Gastroesophageal sphincter (tissue), 4 donors: ENCODE measurements at places on chromosomes 11 and 22. TPM values are rescaled to one million over a fixed set of nuclear protein-coding genes. Genes with fewer than 3 reads are reported as not detected.

DNA sequence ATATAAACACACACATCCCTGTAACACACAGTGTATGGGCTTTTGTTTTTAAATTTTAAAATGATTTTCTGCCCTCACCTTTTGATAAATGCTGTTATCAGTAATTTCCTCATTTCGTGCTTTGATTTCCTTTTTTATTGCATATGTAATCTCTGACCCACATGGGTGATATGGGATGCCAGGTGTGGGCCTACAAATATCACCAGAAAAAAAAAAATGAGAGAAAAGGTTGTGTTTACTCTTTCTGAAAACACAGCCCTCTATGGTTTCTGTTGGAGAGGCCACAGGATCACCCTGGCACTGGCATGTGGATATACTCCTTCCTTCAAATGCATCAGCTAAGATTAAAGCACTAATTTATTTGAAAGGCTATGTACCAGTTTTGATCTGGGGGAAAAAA lies 17.0 kb downstream of the DRD2 start:
- H3K4me3 ChIP-seq: no peak overlapping the region
- no peak overlapping the region for H3K27ac ChIP-seq
- peaks cover 11% of the 10 kb centered on the region for H3K27me3 ChIP-seq

- H3K36me3 ChIP-seq: no peaks in the 10 kb centered on the region
- no peak for ATAC-seq
- H3K27me3 ChIP-seq: no peaks in the 10 kb centered on the region
- H3K4me3 ChIP-seq: no peak overlapping the region
- H3K4me1 ChIP-seq: no peaks in the 10 kb centered on the region
Observed at GRCh38 chr11:109794501-109794900, 298.7 kb upstream of the ZC3H12C start.

DNA sequence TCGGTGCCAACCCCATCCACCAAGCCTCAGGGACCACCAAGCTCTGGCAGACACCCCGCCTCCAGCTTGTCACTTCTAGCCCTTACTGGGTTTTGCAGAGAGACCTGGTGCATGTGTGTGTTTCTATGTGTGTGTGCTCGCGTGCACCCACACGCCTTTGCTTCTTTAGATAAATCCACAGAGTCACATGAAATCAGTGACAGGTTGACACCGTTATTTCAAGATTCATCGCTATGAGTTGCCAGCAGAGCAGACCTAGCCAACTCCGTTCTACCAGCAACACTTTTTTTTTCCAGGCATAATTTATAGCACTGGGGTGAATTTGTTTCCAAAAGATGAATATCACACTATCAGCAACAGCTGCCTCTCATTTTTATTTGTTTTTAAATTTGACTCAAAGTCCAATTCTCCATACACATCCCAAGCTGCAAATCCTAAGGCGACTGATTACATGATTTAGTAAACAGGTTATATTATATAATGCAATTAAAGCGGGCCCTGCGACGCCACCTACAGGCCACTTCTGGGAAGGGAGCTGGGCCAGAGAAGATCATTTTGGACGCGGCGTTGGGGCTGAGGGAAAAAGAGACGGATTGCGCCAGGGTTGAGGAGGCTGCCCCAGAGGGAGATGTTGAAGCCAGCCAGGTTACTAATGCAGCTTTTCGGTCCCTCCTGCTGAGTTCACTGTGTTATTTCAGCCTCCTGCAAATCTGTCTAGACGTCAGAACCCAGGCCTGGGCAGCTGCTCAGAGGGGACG lies 150.5 kb downstream of the FEZ1 start:
- H3K36me3 ChIP-seq: no peaks in the 10 kb centered on the region
- H3K4me3 ChIP-seq: no peak overlapping the region
- no peaks in the 10 kb centered on the region for H3K27me3 ChIP-seq
- peak overlapping the region; percentile 50 for H3K27ac ChIP-seq
- ATAC-seq: peak; percentile 90

GRCh38 chr11:14577835-14578529 lies 57.8 kb upstream of the PSMA1 start:
- no peak overlapping the region for H3K27ac ChIP-seq
- H3K36me3 ChIP-seq: no peaks in the 10 kb centered on the region
- no peaks in the 10 kb centered on the region for H3K4me1 ChIP-seq
- ATAC-seq: no peak

- ATAC-seq: peak; percentile 71
- H3K4me3 ChIP-seq: no peak overlapping the region
- H3K27me3 ChIP-seq: no peaks in the 10 kb centered on the region
- H3K4me1 ChIP-seq: peaks cover 2% of the 10 kb centered on the region
Observed at GRCh38 chr22:39405346-39406085, 5.9 kb downstream of the TAB1 start.

The TNNI2 gene
- total RNA-seq: not detected

GRCh38 chr22:32832174-32832573 lies 30.7 kb downstream of the TIMP3 start:
- peaks cover 44% of the 10 kb centered on the region for H3K4me1 ChIP-seq
- peak overlapping the region; percentile 86 for H3K27ac ChIP-seq
- H3K27me3 ChIP-seq: no peaks in the 10 kb centered on the region
- peaks cover 59% of the 10 kb centered on the region for H3K36me3 ChIP-seq

DNA sequence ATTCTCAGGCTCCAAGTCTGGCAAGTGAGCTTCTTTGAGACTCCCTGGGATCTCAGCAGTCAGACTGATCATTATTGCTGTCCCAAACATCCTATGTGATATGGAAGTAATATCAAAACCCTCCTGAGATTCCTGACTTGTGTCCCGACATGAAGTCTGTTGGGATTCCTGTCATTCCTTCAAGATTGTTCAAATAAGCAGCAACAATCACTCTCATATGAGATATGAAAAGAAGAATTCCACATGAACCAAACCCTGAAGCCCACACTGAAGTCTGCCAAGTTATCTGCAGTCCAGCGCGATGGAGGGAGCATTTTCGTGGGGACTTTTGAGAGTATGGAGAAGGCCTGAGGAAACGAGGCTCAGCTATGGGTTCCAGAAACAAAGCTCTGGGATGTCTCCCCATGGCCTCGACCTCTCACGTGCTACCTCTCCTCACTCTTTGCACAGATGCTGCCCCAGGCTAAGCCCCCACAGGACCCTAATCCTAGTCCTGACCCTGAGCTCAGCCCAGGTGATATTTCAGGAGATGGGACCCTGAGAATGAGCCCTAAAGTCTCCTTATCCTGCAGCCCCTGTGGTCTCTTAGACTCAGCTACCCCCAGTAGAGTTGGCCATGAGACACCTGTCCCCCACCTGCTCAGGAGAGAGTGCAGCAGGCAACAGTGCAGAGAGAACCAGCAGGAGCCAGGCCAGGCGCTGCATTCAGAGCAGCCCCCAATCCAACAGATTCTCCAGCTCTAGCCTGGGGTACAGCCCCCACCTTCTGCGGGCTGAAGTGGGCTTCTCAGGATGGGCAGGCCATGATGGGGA lies 100.2 kb downstream of the GGTLC2 start:
- no peak overlapping the region for H3K4me3 ChIP-seq
- no peaks in the 10 kb centered on the region for H3K4me1 ChIP-seq
- no peak overlapping the region for H3K27ac ChIP-seq
- H3K36me3 ChIP-seq: no peaks in the 10 kb centered on the region

The UBE2L6 gene
- 34.6 TPM for total RNA-seq

DNA sequence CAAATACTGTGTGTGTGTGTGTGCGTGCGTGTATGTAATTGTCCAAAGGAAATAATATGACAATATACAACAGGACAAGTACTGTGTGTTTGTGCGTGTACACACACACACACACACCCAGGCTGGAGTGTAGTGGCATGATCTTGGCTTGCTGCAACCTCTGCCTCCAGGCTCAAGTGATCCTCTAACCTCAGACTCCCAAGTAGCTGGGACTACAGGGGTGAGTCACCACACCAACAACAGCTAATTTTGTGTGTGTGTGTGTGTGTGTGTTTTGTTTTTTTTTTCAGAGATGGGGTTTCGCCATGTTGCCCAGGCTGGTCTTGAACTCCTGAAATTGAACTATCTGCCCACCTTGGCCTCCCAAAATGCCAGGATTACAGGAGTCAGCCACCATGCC lies 61.5 kb downstream of the NUP98 start:
- H3K36me3 ChIP-seq: peaks cover 6% of the 10 kb centered on the region
- no peak overlapping the region for H3K4me3 ChIP-seq
- no peak overlapping the region for H3K27ac ChIP-seq
- no peaks in the 10 kb centered on the region for H3K27me3 ChIP-seq

The POTEH gene
- total RNA-seq: not detected

- peaks cover 10% of the 10 kb centered on the region for H3K4me1 ChIP-seq
- H3K27me3 ChIP-seq: no peaks in the 10 kb centered on the region
- peaks cover 31% of the 10 kb centered on the region for H3K36me3 ChIP-seq
- no peak overlapping the region for H3K4me3 ChIP-seq
- ATAC-seq: no peak
- no peak overlapping the region for H3K27ac ChIP-seq
Observed at GRCh38 chr11:19992162-19992561, 168.1 kb downstream of the DBX1 start.

The APOBEC3C gene
- 7.9 TPM for total RNA-seq

DNA sequence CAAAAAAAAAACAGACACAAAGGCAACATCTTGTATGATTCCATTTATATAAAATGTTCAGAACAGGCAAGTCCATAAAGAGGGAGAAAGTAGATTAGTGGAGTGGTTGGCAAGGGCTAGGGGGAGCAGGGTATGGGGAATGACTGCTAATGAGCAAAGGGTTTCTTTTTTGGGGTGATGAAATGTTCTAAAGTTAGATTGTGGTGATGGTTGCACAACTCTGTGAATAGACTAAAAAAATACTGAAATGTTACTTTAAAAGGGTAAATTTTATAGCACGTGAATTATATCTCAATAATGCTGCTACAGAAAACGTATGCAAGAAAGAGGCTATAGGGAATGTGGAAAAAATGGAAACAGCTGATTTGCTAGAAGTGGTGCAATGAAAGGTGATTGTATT lies 155.1 kb downstream of the TENM4 start:
- ATAC-seq: no peak
- H3K4me1 ChIP-seq: no peaks in the 10 kb centered on the region
- no peak overlapping the region for H3K27ac ChIP-seq
- no peak overlapping the region for H3K4me3 ChIP-seq
- H3K36me3 ChIP-seq: no peaks in the 10 kb centered on the region

DNA sequence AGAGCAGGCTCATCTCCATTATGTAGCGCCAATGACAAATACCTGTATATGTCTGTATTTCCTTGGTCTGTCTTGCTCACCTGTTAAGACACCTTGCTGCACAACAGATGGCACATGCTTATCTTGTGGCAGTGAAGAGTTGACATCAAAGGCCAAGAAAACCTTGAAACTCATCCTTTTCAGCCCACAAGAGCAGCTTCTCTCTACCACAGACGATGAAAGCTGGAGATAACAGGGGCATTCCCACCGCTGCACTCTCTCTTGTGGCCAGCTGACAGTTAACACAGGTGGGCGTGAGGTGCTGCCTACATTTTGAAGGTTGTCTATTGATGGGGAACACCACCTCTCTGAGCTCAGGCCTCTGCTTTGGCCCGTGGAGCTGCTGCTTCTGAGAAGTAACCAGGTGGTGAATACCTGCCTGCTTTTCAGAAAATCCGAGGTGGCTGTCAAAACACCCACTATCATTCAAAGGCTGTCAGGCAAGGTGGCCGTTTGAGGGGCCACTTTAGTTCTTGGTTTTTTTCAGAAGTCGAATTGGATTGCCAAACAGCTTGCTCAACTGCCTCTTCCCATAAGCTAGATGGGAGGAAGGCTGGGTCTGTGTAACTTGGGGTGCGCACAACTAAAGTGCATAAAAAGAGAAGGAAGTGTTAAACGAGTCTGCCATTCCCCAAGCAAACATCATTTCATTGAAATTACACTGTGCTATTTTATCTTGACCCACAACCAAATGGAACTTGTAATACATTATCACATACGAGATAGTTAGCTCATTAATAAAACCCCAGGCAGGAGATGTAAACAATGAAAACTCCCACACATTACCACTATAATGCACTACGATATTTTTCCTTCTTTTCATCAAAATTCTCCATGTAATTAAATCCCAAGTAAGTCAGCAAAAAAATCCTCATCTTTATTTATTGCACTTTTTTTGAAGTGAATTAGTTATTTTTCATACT lies 87.1 kb upstream of the RAG2 start:
- no peak for ATAC-seq
- H3K27me3 ChIP-seq: peaks cover 3% of the 10 kb centered on the region
- no peaks in the 10 kb centered on the region for H3K36me3 ChIP-seq
- no peak overlapping the region for H3K4me3 ChIP-seq

DNA sequence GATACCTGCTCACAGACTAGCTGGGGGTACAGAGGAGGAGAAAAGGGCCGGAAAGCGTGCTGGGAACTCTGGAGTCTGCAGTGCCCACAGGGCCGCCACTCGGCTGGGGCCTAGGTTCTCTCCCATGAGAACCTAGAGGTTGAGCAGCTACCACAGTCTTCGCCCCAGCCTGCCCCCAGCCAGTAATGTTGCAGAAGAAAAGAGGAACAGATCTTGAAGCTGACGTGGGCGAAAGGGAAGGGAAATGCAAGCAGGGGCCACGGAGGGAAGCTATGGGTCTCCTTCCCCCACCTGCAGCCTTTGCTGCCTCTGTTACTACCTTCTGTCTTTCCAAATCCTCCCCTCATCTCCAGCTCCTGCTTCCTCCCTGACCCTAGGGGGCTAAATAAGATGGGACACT lies 28.8 kb upstream of the P2RY2 start:
- no peaks in the 10 kb centered on the region for H3K36me3 ChIP-seq
- H3K4me1 ChIP-seq: peaks cover 15% of the 10 kb centered on the region
- peak; percentile 27 for ATAC-seq
- H3K27ac ChIP-seq: no peak overlapping the region
- H3K4me3 ChIP-seq: no peak overlapping the region
- peaks cover 4% of the 10 kb centered on the region for H3K27me3 ChIP-seq

DNA sequence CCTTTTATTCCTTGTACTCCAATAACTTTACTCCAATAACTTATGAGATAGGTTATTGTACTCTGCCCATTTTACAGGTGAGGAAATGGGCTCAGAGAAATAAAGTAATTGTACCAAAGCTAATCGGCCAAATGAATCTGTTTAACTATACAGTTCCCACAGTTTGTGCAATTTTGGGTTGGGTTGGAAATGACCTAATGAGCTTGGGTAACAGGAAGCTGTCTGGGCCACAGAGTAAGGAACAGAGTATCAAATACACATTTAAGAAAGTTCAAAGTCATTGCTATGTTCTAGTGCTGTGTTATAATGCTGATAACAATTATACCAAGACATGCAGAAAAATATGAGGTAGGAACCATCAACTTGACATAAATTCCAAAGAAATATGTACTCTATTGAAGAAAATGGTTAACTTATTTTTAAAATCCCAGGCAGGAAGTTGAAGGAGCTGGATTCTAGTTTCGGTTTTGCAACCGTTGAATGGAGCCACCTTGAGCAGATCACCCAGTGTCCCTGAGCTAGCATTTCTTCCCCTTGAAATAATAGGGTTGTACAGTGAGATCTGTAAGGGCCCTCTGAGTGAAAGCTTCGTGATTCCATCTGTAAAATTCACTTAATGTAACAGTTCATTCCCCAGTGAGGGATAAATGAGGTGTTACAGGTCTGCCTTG lies 360.9 kb upstream of the NARS2 start:
- no peak for ATAC-seq
- H3K4me1 ChIP-seq: peaks cover 13% of the 10 kb centered on the region
- no peak overlapping the region for H3K4me3 ChIP-seq
- H3K36me3 ChIP-seq: no peaks in the 10 kb centered on the region
- H3K27ac ChIP-seq: no peak overlapping the region

- no peak overlapping the region for H3K4me3 ChIP-seq
- no peaks in the 10 kb centered on the region for H3K4me1 ChIP-seq
- peaks cover 20% of the 10 kb centered on the region for H3K27me3 ChIP-seq
- H3K36me3 ChIP-seq: no peaks in the 10 kb centered on the region
- no peak for ATAC-seq
- no peak overlapping the region for H3K27ac ChIP-seq
Observed at GRCh38 chr11:1935156-1936071, 11.7 kb upstream of the MRPL23 start.

- H3K27me3 ChIP-seq: no peaks in the 10 kb centered on the region
- no peak for ATAC-seq
- no peaks in the 10 kb centered on the region for H3K36me3 ChIP-seq
Observed at GRCh38 chr11:102197670-102198139, 87.5 kb downstream of the YAP1 start.

- no peak overlapping the region for H3K27ac ChIP-seq
- no peak for ATAC-seq
Observed at GRCh38 chr11:70034740-70035365, 43.3 kb upstream of the ANO1 start.
